Fibroblast of the conjunctiva (primary cell): ENCODE measurements at places on chromosomes 7 and 10.
A peak's percentile ranks its signal among the peaks of the same experiment; 100 is the strongest.

- DNase-seq: no peak
These were observed 266.9 kb upstream of the NFE2L3 start for GRCh38 chr7:25885057-25885576.

GRCh38 chr7:55304018-55304762, 60.9 kb upstream of the LANCL2 start:
- DNase-seq: no peak

- DNase-seq: no peak
These were observed 37.2 kb downstream of the VOPP1 start for GRCh38 chr7:55534916-55535590.

DNA sequence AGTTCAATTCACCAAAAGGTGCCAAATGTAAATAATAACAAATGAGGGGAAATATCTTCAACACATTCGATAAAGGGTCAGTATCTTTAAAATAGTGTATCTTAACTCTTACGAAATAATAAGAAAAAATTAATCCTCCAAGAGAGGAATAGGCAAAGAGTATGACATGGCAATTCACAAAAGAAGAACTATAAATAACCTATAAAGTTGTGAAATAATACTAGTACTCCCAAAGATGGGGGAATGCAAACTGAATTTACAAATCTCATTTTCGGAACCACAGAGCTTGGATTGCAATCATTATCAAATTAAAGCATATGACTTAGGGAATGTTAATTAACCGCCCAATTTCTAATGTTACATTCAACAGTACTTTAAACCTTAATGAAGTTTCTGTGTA, 78.2 kb upstream of the TARP start:
- no peak for DNase-seq

GRCh38 chr10:34824870-34825269, 9.8 kb upstream of the PARD3 start:
- no peak for DNase-seq

DNA sequence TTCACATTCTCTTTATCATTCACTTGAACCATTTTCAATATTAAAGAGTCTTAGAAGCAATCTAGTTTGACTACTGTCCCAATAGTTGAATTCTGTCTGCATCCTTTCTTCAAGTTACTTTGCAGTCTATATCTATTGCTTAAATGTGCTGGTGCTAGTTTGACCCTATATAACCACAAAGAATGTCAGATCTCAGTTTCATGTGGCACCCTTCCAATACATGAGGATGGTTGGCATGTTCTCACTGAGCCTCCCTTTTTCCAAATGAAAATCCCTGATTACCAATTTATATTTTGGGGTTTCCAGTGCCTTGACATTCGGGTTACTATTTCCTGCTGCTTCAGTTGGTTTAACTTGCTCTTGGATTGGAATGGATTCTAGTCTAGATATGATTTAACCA, 292.7 kb downstream of the EXOC4 start:
- peak; percentile 51 for DNase-seq

DNA sequence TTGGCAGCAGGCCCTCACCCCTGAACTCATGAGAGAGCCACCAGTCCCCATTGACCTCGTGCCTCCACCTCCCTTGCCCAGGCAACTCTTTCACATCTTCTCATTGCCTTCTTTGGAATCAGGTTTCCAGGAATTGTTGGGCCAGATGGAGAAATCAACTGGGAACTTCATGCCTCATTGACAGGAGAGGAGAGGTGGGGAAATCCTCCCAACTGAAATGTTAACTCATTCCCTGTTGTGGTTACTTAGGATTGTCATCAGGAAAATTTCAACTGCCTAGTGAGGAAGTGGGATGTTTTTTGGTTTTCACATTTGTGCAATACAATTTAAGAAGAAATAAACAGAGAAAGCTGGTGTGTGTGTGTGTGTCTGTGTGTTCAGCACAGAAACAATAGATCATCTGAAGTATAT, 106.6 kb upstream of the INHBA start:
- no peak for DNase-seq

- DNase-seq: no peak
These were observed 29.2 kb upstream of the KCNMA1 start for GRCh38 chr10:77666821-77667220.
